ENCODE measurements at places on chromosomes 13 and 19. TPM values are rescaled to one million over a fixed set of nuclear protein-coding genes. Genes with fewer than 3 reads are reported as not detected.

GRCh38 chr19:33174186-33174585, 19.9 kb upstream of the LRP3 start:
- no peak for DNase-seq

GZMM gene
- not detected for total RNA-seq

GRCh38 chr13:109273326-109273751, 513.0 kb downstream of the IRS2 start:
- DNase-seq: no peak

COL4A1 gene
- total RNA-seq: 161 TPM

GRCh38 chr13:114132419-114133121, at the start of gene RASA3:
Gene RASA3, minus strand, starts transcription at chr13:114132623. Its CDS starts 134 bp downstream, at chr13:114132489.
- peak; percentile 81 for DNase-seq

ZNF491 gene
- 3.2 TPM for total RNA-seq

DNA sequence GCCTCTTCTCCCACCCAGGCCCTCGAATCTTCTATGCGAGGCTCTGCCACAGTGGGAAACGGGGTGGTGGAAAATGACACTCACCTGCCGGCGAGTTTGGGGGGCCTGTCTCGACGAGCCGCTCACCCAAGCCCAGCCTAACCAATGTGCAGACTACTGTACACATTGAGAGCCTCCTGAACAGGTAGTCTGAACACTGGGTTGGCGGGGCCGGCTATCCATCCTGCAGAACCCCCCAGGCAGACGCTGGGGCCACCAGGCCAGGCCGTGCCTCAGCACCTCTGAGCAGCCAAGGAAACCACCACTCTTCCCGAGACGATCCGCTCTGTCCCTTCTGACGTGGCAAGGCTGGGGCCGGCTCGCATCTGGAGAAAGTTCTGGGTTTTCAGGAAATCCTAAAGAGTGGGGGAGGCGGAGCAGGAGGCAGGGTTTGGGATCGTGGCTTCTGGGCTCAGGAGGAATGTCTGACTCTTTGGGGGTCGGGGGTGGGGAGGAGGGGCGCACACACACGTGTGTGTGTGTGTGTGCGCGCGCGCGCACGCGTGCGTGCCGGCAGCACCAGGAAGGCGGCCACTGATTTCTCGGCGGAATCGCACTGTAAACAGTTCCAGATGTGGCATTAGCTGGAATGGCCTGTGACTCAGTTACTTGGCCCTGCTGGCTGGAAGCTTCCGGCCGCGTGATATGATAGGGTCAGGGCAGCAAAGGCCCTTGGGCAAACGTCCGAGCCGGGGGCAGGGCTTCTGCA, 18.5 kb downstream of the TMED1 start:
- peak; percentile 19 for DNase-seq

- no peak for DNase-seq
Measured at GRCh38 chr19:21321134-21321533, 8.1 kb downstream of the ZNF708 start.

GRCh38 chr19:9427941-9428340, 7.4 kb downstream of the ZNF266 start:
- no peak for DNase-seq

CARS2 gene
- total RNA-seq: 77.0 TPM

SPTBN4 gene
- 0.78 TPM for total RNA-seq

DNA sequence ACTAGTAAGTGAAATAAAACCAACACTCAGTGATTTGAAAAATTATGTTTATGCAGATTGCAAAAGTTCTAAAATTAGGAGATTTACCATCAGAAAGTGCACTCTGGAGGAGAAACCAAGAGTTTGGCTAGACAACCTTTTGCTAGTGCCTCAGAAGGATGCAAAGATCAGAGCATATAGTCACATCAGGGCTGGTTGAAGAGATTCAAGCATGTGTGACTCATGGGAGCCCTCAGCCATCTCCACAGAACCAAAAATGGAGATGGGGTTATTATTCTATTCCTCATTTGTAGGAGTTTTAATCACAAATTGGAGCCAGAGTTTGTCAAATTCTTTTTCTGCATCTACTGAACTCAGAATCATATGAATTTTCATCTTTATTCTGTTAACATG, 32.9 kb upstream of the OXGR1 start:
- no peak for DNase-seq

DNA sequence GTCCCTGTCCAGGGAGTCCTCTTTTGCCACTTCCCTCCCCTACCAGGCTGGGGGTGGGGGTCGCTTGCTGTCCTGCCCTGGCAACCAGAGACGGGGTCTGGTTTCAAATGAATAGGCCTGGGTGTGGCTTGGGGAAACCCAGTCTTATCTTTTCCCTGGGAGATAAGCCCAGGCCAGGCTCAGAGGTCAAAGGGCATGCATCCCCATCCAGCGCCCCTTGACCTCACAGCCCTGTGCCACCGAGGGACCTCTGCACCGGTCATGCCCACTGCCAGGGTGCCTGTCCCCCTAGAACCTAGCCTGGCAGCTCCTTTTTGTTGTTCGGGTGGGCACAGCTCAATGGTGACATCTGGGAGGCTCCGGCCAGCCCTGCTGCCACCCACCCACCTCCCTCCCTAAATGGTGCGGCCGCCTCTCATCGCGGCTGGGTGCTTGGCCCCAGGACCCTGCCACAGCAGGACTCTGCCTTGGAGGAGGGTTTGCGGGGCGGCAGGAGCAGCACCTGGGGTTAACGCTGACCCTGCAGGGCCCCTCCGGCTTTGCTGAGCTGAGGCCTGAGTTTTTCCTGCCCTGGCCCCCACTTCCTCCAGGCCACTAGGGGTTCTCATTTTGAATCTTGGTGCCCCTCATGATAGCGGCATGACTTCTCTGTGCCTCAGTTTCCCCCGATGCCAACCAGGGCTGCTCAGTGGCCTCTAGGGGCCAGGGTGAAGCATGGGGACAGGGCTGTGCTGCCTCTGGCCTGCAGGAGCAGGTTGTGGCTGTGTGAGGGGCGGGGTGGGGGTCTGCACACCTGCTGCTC, 2.9 kb upstream of the CERS1 start:
- DNase-seq: no peak

GRCh38 chr19:18203408-18203862, 407 bp downstream of the RAB3A start:
- no peak for DNase-seq

CD209 gene
- 1.5 TPM for total RNA-seq
